Activated CD4-positive, alpha-beta T cell treated with anti-CD3 and anti-CD28 coated beads, Interleukin-10, Interleukin-2, amounts not matched to agents 100 ng/mL and 50 ng/mL, durations not matched to agents 16 hours and 8 hours (primary cell): ENCODE measurements at places on chromosomes 11 and 22.

DNA sequence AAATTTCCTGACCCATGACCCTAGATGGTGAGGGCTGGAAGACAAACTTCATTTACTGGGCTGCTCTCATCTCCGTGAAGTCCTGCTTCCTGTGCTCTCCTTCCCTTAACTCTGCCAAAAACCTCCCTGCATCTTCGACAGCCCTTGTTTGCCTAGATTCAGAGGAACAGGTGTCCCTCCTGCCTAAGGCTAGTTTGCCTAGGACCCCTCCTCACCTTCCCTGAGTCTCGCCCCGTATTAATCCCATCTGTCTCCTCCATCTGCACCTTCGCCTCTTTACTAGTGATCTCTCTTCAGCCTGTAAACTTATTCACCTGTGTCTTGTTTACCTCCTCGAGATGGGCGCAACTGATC lies 33.1 kb downstream of the EIF3F start:
- no peak for DNase-seq

DNA sequence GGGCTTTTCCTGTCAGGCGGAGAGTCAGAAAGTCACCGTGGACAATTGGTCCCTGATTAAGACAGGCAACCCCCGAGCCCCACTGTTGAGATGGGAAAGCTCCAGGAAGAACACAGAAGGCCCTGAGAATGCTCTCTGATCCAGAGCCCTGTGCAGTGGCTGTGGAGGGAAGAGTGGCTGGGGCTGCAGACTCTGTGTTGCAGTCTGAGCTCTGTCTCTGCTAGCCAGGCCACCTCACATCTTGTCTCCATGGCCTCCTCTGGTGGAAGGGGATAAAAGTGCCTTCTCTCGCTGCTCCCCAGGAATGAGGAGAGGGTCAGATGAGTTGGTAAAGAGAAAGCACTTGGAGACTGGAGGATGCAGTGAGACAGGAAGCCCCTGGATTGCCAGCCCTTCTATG lies 141.2 kb downstream of the CEP164 start:
- no peak for DNase-seq

DNA sequence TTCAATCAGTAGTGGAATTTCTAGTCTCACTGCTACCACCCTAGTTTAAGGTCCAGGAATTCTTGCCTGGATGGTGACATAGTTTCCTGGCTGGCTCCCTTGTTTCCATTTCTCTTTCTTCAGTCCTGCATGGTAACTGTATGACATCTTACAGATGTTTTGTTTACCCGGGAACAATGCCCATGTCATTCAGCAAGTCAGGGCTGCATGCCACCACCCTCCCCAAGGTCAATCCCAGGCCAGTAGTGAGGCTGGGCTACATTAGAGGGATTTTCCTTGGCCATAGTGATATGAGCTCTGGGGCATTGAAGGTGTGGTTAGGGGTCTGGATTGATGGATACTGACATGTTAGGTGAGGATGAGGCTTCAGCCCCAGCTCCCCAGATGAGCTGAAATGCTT lies 114.9 kb upstream of the E2F8 start:
- no peak for DNase-seq

DNA sequence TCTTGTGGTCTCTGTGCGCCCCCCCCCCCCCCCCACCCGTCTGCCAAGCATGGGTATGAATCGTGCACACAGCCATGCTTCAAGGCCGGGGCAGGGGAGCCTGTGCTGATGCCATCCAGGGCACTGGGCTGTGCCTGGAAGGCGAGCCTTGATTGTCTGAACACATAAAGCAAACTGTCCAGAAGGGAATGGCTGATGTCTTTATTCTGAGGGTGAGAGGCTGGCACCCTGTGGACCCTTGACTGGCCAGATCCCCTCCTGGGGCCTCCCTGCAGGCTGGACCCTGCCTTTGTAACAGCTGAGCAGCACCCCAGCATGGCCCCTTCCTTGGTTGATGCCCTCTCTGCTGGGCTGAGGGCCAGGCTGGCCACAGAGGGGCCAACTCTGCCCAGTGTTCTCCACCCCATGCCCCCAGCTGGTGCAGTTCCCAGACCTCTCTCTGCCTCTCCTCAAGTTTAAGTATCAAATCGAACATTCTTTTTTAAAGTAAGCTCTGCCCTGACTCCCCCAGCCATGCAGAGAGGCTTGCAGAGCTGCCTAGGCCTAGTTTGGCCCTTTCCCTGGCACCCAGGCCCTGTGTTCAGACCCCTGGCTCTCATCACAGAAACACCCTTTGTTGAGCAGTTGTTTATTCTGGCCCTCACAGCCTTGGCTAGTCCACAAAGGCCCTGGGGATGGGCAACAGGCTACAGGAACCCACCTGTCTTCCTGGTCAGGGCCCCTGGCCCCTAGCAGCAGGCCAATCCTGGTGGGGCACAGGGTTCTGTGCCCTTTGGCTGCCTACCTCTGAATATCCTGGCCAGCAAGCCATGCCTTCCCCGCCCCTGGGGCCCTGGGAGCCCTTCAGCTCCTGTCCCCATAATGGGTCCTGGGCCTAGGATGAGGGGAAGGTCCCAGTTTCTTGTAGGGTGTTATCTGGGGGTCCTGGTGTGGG lies 3.9 kb upstream of the RANBP1 start:
- DNase-seq = no peak

DNA sequence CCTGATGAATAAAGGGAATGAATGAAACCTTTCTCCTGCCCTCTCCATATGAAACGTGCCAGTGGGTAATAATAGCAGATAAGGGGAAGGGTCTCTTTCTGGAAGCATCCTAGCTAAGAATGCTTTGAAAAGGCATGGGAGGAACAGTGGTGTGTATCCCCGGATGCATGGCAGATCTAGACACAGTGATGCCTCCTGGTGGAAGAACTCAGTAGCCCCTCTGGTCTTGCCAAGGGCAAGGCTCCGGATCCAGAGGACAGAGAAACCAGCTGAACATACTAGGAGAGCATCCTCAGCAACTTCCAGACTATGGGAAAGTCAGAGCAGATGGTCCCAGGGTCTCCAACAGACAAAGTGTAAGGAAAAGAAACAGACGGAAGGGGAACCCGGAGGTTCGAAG lies 6.4 kb downstream of the BAIAP2L2 start:
- DNase-seq = no peak

- no peak for DNase-seq
These were observed 1.2 kb downstream of the GAS2L1 start for GRCh38 chr22:29307596-29308147.
